ENCODE measurements at places on chromosomes 12 and 14.

GRCh38 chr12:128337431-128338170 is 70.6 kb downstream of the TMEM132C start:
- DNase-seq = no peak

GRCh38 chr12:30898846-30899245 is 27.7 kb upstream of the TSPAN11 start:
- no peak for DNase-seq

- no peak for DNase-seq
Measured at GRCh38 chr12:16603916-16604575, 1.9 kb downstream of the LMO3 start.

DNA sequence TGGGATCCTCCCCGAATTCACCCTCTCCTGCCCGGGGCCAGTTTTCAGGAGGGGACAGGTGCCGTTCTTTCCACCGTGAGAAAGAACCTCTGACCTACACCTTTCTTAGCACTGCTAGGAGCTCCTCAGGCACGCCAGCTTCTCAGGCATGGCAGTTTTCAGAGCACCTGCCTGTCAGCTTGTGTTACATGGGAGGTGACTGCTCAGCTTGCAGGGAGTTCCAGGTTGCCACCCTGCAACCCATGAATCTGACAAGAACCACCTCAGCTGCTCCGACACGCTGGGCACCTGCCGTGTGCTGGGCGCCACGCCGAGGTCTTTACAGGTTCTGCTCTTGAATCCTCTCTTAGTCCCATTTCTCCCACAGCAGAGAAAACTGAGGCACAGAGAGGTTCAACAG is 12.9 kb downstream of the BRI3BP start:
- no peak for DNase-seq

GRCh38 chr14:96051642-96052540 is 12.7 kb downstream of the C14orf132 start:
- DNase-seq = no peak

GRCh38 chr12:75813072-75813471 is 218.5 kb downstream of the PHLDA1 start:
- DNase-seq = no peak

DNA sequence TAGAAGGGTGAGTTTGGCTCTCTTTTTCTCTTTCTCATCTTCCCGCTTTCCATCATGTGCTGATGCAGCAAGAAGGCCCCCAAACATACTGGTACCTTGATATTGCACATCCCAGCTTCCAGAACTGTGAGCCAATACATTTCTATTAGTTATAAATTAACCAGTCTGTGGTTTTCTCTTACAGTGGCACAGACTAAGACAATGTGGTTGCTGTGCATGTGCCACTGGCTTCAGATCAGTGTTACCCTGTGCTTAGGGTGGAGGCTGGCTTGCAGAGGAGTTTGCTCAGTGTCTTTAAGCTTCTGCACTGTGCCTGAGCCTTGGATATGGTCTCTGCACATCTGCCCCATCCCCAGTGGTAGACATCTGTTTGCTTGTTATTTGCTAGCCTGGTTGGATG is 5.5 kb downstream of the IFI27L2 start:
- DNase-seq = no peak

DNA sequence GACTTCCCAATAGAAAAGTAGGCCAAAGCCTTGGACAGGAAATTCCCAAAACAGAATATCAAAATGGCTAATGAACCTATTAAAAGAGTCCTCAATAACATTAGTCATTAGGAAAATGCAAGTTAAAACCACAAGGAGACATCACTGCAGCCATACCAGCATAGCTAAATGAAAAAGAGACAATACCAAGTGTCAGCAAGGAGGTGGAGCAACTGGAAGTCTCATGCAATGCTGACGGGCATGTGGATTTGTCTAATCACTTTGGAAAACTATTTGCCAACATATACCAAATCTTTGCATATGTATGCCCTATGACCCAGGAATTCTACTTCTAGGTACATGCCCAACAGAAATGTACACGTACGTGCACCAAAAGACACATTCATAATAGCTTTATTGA is 60.5 kb upstream of the PLEKHG3 start:
- DNase-seq = no peak
